Naive B cell (primary cell): ENCODE measurements at places on chromosomes 6 and 20. TPM values are rescaled to one million over a fixed set of nuclear protein-coding genes. Genes with fewer than 3 reads are reported as not detected.

GRCh38 chr20:36010825-36011224, 42.4 kb downstream of the CNBD2 start:
- H3K27ac ChIP-seq, result no peak overlapping the region
- H3K36me3 ChIP-seq, result no peaks in the 10 kb centered on the region
- H3K27me3 ChIP-seq, result no peaks in the 10 kb centered on the region
- no peaks in the 10 kb centered on the region for H3K4me1 ChIP-seq

- no peak overlapping the region for H3K4me3 ChIP-seq
- H3K27ac ChIP-seq, result no peak overlapping the region
- peaks cover 6% of the 10 kb centered on the region for H3K27me3 ChIP-seq
- peaks cover 10% of the 10 kb centered on the region for H3K4me1 ChIP-seq
- DNase-seq, result no peak
- H3K36me3 ChIP-seq, result peaks cover 29% of the 10 kb centered on the region
Measured at GRCh38 chr6:41256383-41256782, 28.2 kb downstream of the TREML4 start.

DNA sequence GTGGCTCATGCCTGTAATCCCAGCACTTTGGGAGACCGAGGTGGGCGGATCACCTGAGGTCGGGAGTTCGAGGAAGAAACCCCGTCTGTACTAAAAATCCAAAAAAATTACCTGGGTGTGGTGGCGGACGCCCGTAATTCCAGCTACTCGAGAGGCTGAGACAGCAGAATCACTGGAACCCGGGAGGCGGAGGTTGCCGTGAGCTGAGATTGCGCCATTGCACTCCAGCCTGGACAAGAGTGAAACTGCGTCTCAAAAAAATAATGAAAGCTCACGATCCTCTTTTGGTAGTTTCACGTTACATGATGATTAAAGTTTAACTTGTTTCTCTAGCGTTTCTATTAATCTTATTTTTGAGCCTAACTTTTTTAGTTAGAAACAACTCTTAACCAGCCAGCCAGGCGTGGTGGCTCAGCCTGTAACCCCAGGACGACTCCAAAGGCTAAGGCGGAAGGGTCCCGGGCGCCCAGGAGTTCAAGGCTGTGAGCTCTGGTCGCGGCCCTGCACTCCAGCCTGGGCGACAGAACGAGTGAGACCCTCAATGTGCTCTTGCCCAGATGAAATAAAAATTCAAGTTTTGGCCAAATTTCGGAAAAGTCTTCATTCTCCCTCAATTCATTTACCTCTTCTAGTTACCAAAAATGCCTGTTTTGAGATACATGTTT, 1.2 kb upstream of the WRNIP1 start:
- peak overlapping the region; percentile 88 for H3K4me3 ChIP-seq
- H3K27me3 ChIP-seq, result no peaks in the 10 kb centered on the region
- H3K36me3 ChIP-seq, result no peaks in the 10 kb centered on the region
- peak overlapping the region; percentile 98 for H3K27ac ChIP-seq

- H3K4me3 ChIP-seq, result no peak overlapping the region
- no peak overlapping the region for H3K27ac ChIP-seq
- H3K36me3 ChIP-seq, result no peaks in the 10 kb centered on the region
- H3K4me1 ChIP-seq, result no peaks in the 10 kb centered on the region
- peaks cover 24% of the 10 kb centered on the region for H3K27me3 ChIP-seq
- no peak for DNase-seq
Measured at GRCh38 chr20:56805966-56806365, 176.9 kb downstream of the TFAP2C start.

DNA sequence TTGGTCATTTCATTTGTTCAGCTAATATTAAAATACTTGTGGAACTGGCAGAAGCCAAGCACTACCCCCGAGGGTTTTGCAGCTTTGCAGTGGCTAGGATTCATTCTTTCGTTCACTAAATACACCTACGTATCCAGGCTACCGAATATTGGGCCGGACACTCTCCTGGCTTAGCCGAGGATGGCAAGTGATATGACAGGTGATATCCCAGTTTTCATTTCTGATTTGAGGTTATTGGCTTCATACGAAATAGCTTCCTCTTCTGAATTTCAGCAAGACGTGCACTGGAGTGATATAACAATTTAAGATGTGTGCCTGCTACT, 536 bp upstream of the MTFR2 start:
- no peaks in the 10 kb centered on the region for H3K27me3 ChIP-seq
- no peaks in the 10 kb centered on the region for H3K36me3 ChIP-seq
- H3K4me3 ChIP-seq, result peak overlapping the region; percentile 99
- peak overlapping the region; percentile 95 for H3K27ac ChIP-seq
- no peak for DNase-seq

DNA sequence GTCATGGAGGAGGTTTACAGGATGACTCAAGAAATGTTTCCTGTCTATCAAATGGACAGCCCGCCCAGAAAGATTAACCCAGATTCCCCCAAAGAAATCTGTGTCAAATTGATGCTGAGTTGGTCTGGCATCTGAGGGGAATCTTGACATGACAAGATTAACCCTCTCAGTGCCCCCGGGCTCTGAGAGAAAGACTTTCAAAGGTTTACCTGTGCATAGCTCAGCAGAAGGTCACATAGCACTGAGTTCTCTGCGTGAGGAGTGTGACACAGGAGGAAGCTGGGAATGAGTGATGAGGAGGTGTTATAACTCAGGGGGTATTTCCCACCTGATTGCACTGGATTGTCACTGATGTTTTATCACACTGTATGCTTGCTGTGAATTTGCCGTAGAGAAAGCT, 601.2 kb downstream of the DHX35 start:
- H3K4me3 ChIP-seq, result no peak overlapping the region
- H3K36me3 ChIP-seq, result no peaks in the 10 kb centered on the region
- peaks cover 4% of the 10 kb centered on the region for H3K4me1 ChIP-seq
- H3K27ac ChIP-seq, result no peak overlapping the region
- H3K27me3 ChIP-seq, result no peaks in the 10 kb centered on the region

DNA sequence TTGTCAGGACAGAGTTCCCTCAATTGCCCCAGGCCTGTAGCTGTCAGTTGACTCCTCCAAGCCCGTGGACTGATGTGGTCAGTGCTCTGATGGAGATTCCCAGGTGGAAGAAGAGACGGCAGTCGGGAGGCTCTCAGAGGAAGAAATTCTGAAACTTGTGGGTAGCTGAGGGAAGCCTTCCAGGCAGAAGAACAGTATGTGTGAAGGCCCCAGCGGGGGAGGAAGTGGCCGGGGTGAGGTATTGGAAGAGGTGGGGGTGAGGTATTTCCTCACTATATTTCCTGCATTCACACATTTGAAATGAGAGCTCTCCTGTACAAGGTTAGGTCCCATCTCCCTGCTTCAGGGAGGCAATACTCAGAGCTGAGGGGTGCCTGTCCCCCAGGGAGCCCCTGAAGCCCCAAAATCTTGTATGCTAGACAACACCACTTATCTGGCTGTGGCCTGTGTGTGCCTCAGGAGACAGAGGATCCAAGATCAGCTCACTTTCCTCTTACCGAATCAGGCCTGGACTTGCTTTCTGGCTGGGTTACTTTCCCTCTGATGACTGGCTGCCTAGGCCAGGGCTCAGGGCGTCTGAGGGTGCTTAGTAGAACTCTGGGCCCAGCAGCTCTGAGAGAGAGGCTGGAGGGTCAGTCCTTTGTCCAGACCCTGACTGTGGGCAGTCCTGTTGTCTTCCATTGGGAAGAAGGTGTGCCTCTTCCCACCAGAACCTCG, 49.3 kb upstream of the MYL9 start:
- peak overlapping the region; percentile 54 for H3K4me3 ChIP-seq
- H3K4me1 ChIP-seq, result peaks cover 35% of the 10 kb centered on the region
- no peak overlapping the region for H3K27ac ChIP-seq

DNA sequence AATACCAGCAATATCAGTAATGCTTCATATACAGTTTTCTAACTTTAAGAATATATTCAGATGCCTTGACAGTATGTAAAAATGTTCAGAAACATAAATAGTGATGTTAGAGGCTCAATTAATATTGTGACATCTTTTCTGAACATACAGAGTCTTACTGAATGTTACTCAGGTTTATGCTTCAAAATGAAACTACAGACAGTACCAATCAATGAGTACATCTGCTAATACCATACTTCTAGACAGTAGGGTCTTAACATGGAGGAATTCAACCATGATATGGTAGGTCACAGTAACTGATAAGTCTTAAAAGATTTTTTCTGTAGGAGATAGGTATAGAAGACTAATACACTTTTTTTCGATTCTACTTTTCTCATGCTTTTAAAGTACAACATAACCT, 8.3 kb downstream of the GCLC start:
- no peak for DNase-seq
- H3K27ac ChIP-seq, result no peak overlapping the region
- no peaks in the 10 kb centered on the region for H3K36me3 ChIP-seq
- peaks cover 24% of the 10 kb centered on the region for H3K4me1 ChIP-seq
- no peaks in the 10 kb centered on the region for H3K27me3 ChIP-seq
- no peak overlapping the region for H3K4me3 ChIP-seq

DNA sequence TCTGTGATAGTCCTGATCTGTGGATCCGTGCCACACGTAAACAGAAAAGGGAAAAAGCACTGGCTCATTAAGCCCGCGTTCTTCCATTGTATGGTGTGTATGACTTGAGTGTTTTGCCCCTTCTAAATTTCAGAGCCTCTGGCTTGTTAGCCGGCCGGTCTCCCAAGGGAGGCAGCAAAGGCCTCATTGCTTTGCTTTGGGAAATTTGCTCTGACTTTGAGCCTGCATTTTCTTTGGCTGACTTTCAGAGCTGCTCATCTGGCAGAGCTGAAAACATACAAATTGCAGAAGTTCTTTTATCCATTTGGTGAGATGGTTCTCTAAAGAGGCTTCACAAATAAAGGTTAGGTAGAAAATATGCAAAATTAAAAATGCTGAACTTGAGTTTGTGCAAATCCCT, 123.0 kb downstream of the UTRN start:
- H3K27me3 ChIP-seq, result no peaks in the 10 kb centered on the region
- H3K4me3 ChIP-seq, result no peak overlapping the region
- H3K27ac ChIP-seq, result peak overlapping the region; percentile 63
- DNase-seq, result no peak
- peaks cover 23% of the 10 kb centered on the region for H3K36me3 ChIP-seq

GRCh38 chr6:22975079-22975478, 405.7 kb downstream of the HDGFL1 start:
- H3K27me3 ChIP-seq, result no peaks in the 10 kb centered on the region
- H3K27ac ChIP-seq, result no peak overlapping the region
- no peak for DNase-seq
- no peak overlapping the region for H3K4me3 ChIP-seq

DNA sequence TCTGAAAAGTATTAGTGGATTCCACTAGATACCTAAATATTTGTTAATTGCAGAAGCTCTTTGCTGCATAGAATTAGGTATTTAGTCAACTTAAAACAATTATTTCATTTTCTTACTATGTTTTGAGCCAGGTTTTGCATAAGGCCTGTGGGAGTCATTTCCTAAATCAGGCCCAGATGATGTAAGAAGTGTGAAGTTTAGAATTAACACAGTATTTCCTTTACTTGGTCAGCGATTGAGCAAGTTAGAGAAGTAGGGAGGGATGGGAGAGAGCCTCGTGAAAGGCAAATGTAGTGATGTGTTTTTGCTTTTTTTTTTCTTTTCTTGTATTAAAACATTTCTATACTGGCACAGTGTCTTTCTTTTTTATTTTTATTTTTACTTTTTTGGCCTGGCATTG, 711.1 kb downstream of the HDGFL1 start:
- no peak overlapping the region for H3K27ac ChIP-seq
- H3K36me3 ChIP-seq, result no peaks in the 10 kb centered on the region

DNA sequence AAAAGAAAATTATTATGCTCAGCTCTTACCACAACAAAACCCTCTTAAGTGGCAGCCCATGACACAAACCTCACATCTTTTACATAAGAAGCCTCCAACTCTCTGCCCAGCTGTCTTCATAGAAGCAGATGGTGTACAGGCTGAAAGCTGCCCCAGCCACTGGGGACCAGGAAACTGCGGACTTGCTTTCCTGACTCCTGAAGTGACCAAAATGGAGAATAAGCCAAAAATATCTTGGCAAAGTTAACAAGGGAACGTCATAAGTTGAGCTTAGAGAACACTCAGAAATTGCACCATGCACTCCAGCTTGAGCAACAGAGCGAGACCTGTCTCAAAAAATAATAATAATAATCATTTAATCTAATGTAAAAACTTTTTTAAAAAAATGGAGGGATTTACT, 160.3 kb upstream of the CDYL start:
- peaks cover 10% of the 10 kb centered on the region for H3K27me3 ChIP-seq
- H3K4me1 ChIP-seq, result peaks cover 12% of the 10 kb centered on the region
- no peak for DNase-seq

Gene NUP153
- polyA plus RNA-seq, result 6.0 TPM

Gene BEND3
- polyA plus RNA-seq, result 0.63 TPM
